ENCODE measurements at places on chromosomes 7 and 10.

DNA sequence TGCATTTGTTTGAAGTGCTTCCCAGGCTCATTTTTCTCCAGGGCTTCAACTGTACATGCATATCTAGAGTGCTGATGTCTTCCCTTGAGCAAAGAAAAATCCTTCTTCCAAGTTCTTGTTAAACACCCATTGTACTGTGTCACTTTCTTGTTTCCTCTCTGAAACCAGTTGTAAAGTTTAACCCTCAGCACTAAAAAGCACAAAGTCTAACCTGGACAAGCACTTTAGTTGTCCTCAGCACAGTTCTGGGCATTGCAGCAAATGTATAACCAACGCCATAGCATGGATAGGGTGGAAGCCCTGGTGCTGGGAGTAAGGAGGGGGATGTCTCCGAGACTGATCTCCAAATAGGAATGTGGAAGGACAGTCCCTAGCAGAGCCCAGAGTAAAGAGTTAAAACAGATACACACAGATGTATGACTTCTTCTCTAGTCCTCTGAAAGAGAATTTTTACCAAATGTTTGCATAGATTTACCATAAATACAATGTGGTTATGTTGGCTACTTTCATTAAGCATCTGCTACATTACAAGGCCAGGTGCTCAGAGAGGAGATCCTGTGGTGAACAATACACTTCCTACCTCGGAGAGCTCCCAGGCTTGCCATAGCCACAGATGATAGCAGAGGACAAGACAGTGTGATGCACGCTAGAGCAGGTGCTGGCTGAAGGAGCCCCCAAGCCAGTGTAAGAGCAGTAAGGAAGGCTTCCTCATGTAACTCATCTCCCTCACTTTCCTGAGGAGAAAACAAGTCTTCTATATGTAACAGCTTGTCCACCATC lies 57.0 kb downstream of the DNAJC12 start:
- no peak for DNase-seq

GRCh38 chr7:80127412-80128160 lies 7.0 kb upstream of the GNAI1 start:
- DNase-seq, result no peak

DNA sequence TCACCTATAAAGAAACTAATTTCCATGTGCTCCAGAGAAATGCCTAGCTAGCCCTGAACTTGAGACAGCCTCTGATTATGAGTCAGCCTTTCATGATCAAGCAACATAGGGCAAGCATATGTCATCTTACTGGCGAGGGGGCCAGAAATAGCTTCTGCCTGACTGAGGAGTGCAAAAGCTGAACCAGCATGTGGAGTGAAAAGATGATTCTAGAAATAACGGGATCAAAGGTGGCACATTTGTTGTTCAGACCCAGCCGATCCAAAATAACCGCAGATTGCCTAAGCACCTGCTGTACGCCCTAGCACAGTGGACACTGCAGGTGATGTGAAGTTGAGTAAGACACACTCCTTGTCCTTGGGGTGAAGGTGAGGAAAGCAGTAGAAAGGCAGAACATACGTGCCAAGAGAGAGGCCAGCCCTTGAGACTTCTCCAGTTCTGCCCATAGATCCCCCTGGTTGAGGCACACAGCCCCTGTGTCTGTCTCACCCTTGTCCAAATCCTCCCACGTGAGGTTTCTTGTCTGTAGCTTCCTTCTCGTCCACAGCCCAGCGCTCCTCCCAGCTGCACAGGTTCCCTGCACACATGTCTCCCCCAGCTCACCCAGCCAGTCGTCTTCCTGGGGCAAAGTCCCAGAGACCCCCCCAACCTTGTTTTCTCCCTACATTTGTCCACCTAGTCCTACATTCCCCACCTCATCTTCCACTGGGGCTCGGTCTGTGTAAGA lies 2.8 kb upstream of the BCL7B start:
- no peak for DNase-seq

DNA sequence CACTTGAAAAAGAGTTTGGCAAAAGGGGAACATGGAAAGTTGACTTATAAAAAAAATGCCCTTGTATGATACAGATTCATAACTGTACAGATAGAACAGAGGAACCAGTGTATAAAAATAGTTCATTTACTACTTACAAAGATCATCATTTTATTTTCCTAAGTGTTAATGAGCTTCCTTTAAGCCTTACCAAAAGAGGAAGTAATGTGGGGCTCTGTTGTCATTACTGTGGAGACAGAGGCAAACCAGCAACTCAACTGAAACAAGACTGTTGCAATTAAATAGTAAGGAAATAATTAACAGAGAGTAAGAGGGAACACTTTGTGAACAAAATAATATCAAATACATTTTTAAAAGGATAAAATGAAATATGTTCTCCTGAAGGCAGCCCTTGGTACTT lies 526.2 kb upstream of the ADARB2 start:
- DNase-seq, result no peak

DNA sequence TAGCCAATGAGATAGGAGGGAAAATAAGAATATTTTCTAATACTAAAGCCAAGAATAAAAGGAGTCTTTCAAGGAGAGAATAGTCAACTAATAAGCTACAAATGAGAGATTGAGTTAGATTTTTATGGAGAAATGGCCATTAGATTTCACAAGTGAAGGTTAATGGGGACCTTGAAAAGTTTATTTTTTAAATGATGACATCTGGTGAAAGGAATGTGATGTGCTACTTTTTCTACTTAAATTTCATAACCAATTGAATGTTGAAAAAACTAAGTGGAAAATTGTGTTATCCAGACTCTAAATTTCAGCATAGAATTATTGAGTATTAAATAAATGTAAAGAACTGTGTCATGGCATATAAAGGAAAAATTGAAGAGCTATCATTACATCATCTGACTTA lies 125.7 kb downstream of the TSPAN12 start:
- no peak for DNase-seq

GRCh38 chr7:138625084-138625848 lies 75.9 kb downstream of the SVOPL start:
- DNase-seq, result peak; percentile 17

- no peak for DNase-seq
Observed at GRCh38 chr7:22140578-22140977, 194.9 kb upstream of the CDCA7L start.

- DNase-seq, result no peak
Observed at GRCh38 chr7:158458096-158458495, 129.5 kb downstream of the PTPRN2 start.

DNA sequence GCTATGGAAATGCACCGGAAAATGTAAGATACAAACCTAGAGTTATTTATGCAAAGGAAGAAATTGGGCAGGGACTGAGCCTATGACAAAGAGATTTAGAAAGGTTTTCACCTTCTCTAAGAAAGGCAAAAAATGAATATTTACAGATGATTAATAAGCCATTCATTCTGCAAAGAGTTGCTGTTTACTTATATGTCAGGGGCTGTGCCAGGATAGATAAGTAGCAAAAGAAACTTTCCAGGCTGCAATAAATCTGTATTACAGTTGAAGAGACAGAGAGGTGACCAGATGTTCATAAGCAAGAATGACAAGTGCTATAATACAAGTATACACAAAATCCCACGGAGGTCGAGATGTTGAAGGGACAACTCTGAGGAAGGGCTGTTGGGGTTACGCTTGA lies 299.6 kb downstream of the CALN1 start:
- no peak for DNase-seq

- no peak for DNase-seq
Observed at GRCh38 chr7:7706556-7707172, 11.7 kb downstream of the RPA3 start.

DNA sequence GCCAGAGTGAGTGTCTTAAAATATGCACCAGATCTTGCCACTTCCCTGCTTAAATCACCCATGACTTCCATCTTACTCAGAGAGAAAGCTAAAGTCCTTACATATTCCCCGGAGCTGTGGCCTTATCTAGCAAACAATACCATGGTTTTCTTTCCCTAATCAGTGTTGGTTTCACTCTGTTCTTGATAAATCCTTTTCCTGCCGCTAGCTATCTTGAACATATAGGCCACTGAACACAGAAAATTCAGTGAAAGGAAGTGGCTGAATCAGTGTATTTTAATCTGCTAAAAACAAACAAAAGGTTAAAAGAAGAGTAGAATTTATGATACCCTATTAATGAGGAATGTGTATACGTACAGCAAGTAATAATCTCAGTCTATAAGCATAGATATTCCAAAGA lies 42.0 kb upstream of the JAZF1 start:
- DNase-seq, result no peak

GRCh38 chr7:27883696-27884095 lies 143.7 kb downstream of the TAX1BP1 start:
- no peak for DNase-seq

DNA sequence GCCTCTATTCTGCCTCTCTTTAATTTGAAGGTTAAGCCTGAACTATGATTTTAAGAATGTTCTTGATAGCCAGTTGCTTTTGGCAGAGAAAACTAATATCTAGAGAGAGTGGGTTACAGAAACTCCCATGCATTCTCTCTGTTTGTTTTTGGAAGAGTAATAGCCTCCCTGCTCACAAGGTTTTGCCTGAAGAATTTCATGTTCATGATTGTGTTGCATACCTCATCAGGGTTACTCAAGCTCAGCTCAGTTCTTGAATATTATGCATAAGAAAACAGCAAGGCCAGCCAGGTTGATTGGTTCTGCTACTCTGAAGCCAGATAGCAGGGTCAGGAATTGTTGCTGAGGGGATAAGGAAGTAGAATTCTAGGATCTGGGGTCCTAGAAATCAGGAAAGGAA lies 137.4 kb downstream of the MDFIC start:
- no peak for DNase-seq

- no peak for DNase-seq
Observed at GRCh38 chr7:100415448-100415847, 13.1 kb downstream of the ZCWPW1 start.

GRCh38 chr10:114571316-114571999 lies 86.6 kb downstream of the ABLIM1 start:
- DNase-seq, result no peak

DNA sequence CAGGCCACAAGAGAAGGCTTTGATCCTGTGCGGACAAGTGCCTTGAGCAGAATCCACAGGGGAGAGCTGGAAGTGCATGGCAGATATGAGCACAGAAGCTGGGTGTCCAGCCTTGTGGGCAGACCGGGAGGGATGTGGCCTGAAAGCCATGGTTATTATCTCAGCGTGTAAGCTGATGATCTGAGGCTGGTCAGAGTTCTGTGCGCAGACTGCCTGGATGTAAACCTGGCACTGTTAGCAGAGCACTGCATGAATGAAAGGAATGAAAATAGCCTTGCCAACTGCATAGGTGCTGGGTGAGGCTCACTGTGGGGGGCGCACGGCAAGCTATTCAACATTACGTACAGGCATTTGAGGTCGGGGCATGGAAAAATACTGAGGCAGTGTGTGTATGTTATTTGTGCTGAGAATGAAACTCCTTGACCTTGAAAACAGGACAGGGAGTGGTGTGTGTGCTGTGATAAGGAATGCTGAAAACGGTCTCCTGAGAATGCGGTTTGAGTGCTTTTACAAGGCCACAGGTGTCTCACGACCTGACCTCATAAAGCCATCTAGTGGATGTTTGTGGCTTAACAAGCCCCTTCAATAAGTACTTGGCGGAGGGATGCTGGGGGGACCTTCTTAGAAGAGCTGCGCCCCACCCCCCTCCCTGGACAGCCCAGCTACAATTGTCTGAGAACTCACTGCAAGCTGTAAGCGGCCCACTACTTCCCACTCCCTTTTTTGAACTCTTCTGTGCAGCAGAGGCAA lies 18.7 kb downstream of the AKR1C1 start:
- DNase-seq, result no peak

DNA sequence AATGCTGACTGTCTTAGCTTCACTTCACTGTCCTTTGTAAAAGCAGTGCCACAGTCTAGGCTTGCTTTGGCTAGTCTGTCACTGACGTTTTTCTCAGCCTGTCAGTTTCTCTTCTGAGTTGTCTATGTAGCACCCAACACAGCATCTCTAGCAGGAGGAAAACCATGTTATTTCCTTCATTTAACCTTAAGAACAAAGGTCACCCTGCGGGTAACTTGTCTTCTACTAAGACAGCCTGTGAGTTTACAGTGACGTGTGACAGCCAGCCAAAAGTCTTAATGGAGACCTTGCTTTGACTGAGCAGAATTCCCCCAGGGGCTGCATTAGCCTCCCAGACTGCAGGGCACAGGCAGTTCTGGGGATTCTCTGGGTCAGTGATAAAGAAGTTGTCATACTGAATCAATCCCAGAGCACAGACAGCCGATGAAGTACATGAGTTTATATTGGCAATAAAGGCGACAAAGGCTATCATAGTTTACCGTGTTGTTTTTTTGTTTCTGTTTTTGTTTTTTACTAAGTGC lies 296.0 kb upstream of the KIAA1217 start:
- DNase-seq, result no peak

DNA sequence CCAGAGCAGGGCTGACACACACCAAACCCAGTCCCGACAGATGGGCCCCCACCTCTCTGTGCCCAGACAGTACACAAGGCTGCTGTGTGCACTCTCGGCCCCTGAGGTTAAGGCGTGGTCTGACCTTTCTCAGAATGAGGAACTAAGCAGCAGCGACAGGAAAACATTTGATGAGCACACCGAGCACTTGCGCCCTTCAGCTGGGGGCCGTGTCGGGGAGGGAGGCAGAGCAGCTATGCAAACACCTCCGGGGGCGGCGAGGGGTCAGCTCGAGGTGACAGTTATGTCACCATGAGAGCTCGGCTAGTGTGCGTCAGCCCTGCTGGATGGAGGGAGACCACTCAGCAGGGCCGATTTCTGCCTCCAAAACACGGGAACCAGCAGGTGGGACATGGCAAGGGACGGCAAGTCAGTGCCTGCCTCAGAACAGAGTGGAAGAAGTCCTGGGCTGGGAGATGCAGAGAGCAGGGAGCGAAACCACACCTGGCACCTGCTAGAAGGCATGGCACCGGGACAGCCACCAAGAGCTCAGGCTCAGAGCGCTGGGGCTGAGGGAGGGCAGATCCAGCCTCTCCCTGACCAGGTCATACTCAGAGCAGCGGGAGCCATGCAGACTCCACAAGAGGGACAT lies 57.4 kb downstream of the CHST15 start:
- no peak for DNase-seq
